ENCODE measurements at places on chromosomes 7 and 10.

DNA sequence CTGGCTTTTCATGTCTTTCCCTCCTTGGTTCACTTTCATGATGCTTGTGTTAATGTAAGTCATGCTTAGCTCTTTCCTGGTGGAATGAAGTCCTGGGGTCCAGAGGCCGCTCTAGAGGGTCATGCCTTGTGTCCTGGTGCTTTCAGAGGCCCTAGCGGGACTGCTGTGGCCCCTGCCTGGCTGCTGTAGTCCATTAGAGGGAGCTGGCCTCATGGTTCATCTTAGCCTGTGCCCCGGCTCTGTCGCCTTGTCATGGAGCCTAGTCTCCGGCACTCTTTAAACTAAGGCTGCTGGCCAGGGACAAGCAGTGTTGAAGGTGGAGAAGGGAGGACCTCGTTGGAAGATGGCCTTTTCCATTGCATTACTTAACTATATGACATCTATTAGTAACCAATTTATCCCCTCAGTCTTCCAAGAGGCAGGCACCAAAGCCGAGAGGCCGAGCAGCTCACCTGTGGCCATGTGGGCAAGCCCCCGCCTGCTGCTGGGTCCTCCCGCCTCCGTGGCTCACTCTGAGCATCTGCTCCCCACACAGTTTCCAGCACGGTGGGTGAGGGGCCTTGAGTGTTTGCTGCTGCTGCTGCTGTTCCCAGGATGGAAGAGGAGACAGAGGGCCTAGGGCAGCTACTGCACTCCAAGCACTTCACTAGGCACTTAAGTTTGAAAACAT, 5.0 kb upstream of the NDUFB2 start:
- no peak for DNase-seq

DNA sequence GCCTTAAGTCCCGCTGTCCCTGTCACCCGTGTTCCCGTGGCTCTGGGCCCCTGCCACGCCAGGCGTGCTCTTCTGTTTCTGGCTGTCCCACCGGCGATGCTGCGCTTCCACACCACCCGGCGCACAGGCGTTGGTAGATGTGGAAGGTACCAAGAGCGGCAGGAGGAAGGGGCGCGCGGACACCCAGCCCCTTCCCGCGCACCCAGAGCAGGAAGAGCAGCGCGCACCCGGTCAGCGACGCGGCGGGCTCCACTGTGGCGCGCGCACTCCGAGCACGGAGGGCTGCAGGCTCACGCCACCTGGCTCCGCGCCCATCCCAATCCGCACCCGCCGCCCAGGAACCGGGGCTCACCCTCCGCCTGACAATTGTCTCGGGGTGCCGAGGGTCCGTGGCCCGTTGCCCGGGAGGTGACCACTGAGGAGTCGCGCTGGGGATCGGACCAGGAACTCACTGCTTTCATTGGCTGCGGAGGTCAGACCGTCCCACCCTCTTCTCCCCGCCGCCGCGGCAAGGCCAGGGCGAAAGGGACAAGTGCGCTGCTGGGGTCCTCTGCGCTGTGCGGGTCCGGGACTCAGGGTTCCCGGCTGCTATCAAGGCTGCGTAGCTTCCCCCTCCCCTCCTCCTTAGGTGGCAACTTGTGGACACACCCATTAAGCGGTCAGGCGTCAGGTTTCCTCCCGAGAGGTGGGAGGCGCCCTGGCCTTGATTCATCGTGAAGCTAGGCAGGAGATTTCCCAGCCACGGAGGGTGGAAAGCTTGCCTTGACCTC, 121.6 kb upstream of the ZNF92 start:
- DNase-seq = no peak

DNA sequence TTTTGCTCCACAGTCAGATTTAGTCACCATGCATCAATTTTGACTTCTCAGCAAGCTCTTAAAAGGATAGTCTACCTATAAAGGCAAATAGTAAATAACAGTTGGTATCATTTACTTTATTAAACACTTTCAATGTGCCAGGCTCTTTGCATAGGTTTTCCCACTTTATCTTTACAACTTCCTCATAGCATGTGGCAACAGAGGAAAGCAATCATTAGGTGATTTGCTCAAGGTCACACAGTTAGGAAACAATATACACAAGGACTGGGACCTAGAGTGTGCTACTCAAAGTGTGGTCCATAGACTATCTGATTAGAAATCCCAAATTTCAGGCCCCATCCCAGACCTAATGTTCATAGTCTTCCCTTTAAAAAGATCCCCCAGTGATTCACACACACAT, 212.3 kb downstream of the MTERF1 start:
- no peak for DNase-seq

DNA sequence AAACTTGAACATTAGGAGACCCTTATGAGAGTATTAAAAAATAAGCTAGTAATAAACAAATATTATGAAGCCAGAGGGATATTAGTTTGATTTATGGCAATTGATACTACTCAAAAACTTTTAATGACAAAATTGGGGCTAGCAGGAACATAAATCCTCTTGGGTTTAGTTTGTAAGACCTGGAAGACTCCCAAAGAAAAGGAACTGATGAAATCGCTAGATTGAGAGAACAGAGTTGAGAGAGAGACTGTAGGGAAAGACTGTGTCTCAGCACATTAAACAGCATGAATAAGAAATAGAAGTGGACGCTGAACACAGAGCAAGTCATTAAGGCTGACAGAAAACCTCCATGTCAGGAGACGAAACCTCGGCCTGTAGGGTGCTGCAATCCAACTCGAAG, 56.4 kb downstream of the ICA1 start:
- no peak for DNase-seq

DNA sequence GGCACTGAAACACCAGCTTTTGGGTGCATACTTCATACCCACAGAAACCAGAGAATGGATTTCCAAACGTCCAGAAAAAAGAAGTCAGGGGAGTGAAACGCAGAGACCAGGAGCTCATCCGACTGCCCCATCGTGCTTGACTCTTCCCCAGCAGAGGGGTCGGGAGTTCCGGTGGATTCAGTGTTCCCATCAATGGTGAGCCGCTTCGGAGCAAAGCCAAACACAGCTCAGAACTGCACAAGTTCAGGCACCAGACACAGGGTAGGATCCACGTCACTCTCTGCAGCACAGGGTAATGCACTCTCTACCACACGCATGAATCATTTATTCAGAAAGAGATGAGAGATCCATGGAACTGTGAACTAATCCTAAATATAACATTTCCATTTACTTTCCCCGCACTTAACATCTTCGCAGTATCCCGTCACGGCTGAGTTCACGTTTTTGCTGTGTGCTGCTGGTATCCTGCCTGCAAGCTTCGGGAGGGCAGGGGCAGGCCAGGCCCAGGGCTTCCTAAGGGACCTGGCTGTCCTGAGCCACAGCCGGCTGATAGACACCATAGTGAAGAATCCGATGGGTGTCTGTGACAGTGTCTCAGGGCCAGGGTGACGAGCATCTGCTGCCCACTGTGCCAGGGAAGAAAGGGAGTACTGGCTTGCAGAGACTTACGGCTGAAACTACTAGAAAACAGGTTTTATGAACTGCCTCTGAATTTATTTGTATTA, 545.3 kb downstream of the PTPRN2 start:
- DNase-seq = no peak

DNA sequence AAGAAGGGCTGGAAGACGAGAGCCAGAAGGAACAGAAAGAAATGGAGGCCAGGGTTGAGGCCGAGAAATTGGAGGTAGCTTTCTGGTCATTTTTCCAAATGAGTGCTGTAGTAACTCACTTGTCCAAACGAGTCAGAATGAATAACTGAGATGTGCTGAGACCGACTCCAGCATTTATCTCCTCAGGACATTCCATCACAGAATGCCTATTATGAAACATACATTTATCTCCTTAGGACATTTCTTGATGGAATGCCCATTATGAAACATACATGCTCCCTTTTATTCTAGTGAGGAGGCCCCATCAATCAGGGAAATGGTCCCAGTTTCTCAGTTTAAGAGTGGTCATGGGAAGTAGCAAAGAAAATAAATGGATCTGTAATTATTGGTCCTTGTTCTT, 16.5 kb downstream of the AVL9 start:
- no peak for DNase-seq

DNA sequence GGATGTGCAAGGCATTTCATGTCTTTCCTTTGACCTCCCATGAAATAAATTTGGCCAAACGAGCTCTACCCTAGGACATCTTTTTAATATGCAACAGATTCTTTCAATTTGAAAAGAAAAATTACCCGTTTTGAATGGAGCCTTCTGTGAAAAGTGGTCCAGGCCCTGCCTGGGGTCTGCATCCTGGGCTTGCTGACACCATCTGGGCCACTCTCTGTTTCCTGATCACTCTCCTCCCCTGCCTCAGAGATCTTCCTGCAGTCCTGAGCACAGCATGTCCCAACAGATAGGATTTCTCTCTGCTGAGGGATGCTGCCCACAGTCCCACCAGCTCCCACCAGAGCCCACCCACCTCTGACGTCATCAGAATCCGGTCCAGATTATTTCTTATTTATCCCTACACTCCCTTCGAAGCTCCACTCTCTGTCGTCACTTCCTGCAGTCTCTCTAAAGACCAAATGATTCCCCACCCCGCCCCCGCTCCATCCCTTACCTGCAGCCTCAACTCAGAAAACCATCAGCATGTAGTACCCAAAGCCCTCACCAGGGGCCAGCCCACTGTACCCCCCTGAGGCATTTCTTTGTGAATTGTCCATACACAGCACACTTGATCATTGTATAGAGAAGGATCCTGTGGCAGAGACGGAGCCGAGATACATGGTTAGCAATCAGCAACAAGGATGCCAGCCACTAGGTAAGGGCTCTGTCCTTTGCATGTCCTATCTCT, 192.1 kb upstream of the MGMT start:
- DNase-seq = no peak

DNA sequence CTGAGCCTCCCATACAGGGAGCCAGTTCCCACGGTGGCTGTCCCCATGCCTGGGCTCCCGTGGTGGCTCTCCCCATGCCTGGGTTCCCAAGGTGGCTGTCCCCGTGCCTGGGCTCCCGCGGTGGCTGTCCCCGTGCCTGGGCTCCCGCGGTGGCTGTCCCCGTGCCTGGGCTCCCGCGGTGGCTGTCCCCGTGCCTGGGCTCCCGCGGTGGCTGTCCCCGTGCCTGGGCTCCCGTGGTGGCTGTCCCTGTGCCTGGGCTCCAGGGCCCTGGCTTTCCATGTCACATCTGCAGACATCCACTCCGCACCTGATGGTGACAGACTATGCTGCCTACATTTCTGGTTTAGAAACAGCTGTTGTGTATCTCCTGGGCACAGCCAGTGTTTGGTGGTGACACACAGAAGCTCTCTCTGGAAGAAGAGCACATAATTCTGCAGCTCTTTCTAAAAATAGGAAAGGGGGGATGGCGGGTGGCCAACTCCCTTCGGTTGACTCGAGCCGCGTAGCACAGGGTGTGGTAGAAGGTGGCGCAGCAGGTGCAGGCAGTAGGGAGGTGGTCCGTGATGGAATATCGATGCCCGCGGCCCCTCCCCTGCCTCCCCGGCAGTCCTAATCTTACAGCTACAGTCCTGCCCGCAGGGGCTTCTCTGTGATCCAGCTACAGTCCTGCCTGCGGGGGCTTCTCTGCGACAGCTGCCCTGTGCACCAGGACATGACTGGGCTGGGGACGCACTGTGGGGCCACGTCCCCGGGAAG, 251.2 kb downstream of the DNAJB6 start:
- DNase-seq = no peak

GRCh38 chr7:142436601-142437000, 178.7 kb upstream of the PRSS58 start:
- no peak for DNase-seq

DNA sequence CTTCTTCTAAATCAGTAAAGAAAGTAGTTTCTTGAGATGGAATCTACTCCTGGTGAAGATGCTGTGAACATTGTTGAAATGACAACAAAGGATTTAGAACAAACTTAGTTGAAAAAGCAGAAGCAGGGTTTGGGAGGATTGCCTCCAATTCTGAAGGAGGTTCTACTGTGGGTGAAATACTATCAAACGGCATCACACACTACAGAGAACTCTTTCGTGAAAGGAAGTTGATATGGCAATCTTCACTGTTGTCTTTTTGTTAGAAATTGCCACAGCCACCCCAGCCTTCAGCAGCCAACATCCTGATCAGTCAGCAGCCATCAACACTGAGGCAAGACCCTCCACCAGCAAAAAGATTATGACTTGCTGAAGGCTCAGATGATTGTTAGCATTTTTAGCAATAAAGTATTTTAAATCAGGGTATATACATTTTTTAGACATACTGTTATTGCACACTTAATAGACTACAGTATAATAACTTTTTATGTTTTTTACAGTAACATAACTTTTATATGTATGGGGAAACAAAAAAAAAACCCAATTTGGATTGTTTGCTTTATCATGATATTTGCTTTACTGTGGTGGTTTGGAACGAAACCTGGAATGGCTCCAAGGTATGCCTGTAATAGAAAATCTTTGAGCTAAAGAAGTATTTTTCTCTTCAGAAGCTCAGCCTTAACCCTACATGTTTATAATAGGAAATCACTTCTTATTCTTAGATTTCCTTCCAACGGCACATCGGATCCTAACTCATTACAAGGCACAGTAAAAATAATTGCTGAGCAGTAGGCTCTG, 257.3 kb downstream of the LRMDA start:
- no peak for DNase-seq

- DNase-seq = no peak
These were observed 343.7 kb upstream of the GALNT17 start for GRCh38 chr7:70788276-70788675.

- DNase-seq = no peak
These were observed 1.1 kb downstream of the DENND11 start for GRCh38 chr7:141700848-141701371.

- DNase-seq = no peak
These were observed 186.7 kb upstream of the ANK3 start for GRCh38 chr10:60576130-60577069.

GRCh38 chr10:133110133-133110532, 22.4 kb downstream of the ADGRA1 start:
- DNase-seq = no peak

- no peak for DNase-seq
These were observed 219.8 kb downstream of the ZMYND11 start for GRCh38 chr10:354901-355617.

DNA sequence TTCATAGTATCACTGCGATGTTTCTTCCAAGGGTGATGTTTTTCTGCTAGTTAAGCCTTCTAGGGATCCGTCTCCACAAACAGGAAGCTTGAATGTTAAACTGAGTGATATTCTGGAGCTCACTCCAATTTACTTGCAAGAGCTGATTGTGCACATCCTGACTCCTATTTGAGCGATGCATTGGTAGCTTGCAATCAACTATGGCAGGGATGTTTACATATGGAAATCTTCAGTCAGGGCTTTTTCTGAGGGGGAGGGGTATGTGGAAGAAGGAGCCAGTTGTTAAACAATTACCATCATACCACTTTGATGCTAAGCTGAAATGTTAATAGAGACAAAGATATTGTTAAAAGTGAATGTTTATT, 43.2 kb upstream of the NXPH1 start:
- no peak for DNase-seq

DNA sequence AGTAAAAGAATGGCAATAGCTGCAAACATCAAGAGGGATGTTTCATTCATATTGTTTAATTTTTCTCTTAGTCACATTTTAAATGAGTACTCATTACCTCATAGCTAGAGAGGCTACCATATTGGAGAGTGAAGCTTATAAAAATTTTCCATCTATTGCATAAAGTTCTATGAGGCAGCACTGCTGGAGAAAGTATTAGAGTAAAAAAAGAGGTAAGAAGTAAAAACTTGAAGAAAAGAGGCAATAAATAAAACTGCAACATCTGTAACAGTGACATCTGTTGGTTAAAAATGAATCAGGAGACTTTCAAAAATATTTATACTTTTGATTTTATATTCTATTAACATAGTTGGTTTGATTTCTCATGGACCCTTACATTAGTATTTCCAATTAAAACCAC, 284.5 kb upstream of the SEMA3D start:
- DNase-seq = no peak

- no peak for DNase-seq
These were observed 49.6 kb downstream of the LGI1 start for GRCh38 chr10:93807371-93807770.

- no peak for DNase-seq
These were observed 54.6 kb upstream of the OPN4 start for GRCh38 chr10:86599729-86600128.

All from stimulated activated CD4-positive, alpha-beta T cell treated with anti-CD3 and anti-CD28 coated beads, Interleukin-1b, Interleukin-23, amount 100 ng/mL, for 24 hours (primary cell).